ENCODE measurements at places on chromosomes 6 and 20. TPM values are rescaled to one million over a fixed set of nuclear protein-coding genes. Genes with fewer than 3 reads are reported as not detected.

The CD109 gene
- total RNA-seq = 2.3 TPM

The MAP7 gene
- 6.9 TPM for total RNA-seq

The CYP21A2 gene
- total RNA-seq = 0.23 TPM

The CST5 gene
- total RNA-seq = not detected

The UNC5CL gene
- 0.23 TPM for total RNA-seq

The CD93 gene
- total RNA-seq = 13.6 TPM

The B3GAT2 gene
- total RNA-seq = 55.1 TPM

The RSPH9 gene
- 6.0 TPM for total RNA-seq

The SLC44A4 gene
- total RNA-seq = not detected

The CTCFL gene
- total RNA-seq = 0.23 TPM

The ANGPT4 gene
- total RNA-seq = 0.23 TPM

The SIRT5 gene
- 22.4 TPM for total RNA-seq

The GNAS-AS1 gene
- total RNA-seq = 1.2 TPM

The GLP1R gene
- 1.6 TPM for total RNA-seq

The TMEM217 gene
- 1.8 TPM for total RNA-seq

The ATP6V1G2 gene
- total RNA-seq = 69.4 TPM

The BRD2 gene
- 87.0 TPM for total RNA-seq

The BIRC7 gene
- total RNA-seq = not detected

The ZC2HC1B gene
- not detected for total RNA-seq

The SIRPD gene
- not detected for total RNA-seq

The COL12A1 gene
- 8.3 TPM for total RNA-seq

The MTFR2 gene
- total RNA-seq = 0.92 TPM

The SOX4 gene
- 275 TPM for total RNA-seq

The MYCT1 gene
- 4.4 TPM for total RNA-seq

The SNX3 gene
- 212 TPM for total RNA-seq
